Mesothelial cell of epicardium (in vitro differentiated cells): ENCODE measurements at places on chromosomes 16 and 17. TPM values are rescaled to one million over a fixed set of nuclear protein-coding genes. Genes with fewer than 3 reads are reported as not detected.

Gene MFAP4
- 194 to 213 TPM (median 210 TPM) in 3 replicates for total RNA-seq

Gene HYDIN
- 0.42 to 1.2 TPM (median 0.72 TPM) in 3 replicates for total RNA-seq

Gene MFSD11
- total RNA-seq = 34.4 to 39.7 TPM (median 34.7 TPM) in 3 replicates

Gene ESRP2
- total RNA-seq = 32.4 to 34.7 TPM (median 33.6 TPM) in 3 replicates

DNA sequence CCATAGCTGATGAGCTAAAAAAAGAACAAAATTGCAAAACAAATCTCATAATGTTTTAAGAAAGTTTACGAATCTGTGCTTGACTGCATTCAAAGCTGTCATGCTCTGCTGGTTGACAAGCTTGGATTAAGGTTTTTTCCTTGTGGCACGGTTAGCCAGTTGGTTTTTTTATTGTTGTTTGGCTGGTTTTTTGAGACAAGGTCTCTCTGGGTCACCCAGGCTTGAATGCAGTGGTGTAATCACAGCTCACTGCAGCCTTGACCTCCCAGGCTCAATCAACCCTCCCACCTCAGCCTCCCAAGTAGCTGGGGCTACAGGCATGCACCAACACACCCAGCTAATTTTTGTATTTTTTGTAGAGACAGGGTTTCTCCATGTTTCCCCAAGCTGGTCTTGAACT is 45.7 kb downstream of the PHKB start:
- no peaks in the 10 kb centered on the region for H3K27me3 ChIP-seq
- DNase-seq = no peak
- no peak overlapping the region for H3K27ac ChIP-seq
- peaks cover 34% of the 10 kb centered on the region for H3K36me3 ChIP-seq
- no peak overlapping the region for H3K4me3 ChIP-seq

GRCh38 chr17:77829843-77830799 is 128.4 kb upstream of the TNRC6C start:
- H3K4me1 ChIP-seq = peaks cover 19% of the 10 kb centered on the region
- peaks cover 17% of the 10 kb centered on the region for H3K27me3 ChIP-seq
- DNase-seq = no peak
- H3K36me3 ChIP-seq = no peaks in the 10 kb centered on the region
- no peak overlapping the region for H3K4me3 ChIP-seq

- H3K4me3 ChIP-seq = peak overlapping the region; percentile 37
- peaks cover 28% of the 10 kb centered on the region for H3K27me3 ChIP-seq
- peaks cover 5% of the 10 kb centered on the region for H3K4me1 ChIP-seq
- no peak overlapping the region for H3K27ac ChIP-seq
- DNase-seq = peak; percentile 54
- H3K36me3 ChIP-seq = no peaks in the 10 kb centered on the region
Measured at GRCh38 chr17:80981062-80981902, 10.4 kb upstream of the CHMP6 start.

- no peaks in the 10 kb centered on the region for H3K4me1 ChIP-seq
- H3K4me3 ChIP-seq = no peak overlapping the region
- peaks cover 5% of the 10 kb centered on the region for H3K27me3 ChIP-seq
- H3K27ac ChIP-seq = no peak overlapping the region
Measured at GRCh38 chr16:47067203-47067602, 76.5 kb downstream of the NETO2 start.
